ENCODE measurements at places on chromosomes 11 and 22.

- no peak for DNase-seq
Observed at GRCh38 chr22:46087816-46088277, 62.5 kb upstream of the PPARA start.

- DNase-seq: no peak
Observed at GRCh38 chr22:36928196-36928595, 14.8 kb downstream of the CSF2RB start.

- no peak for DNase-seq
Observed at GRCh38 chr11:47020793-47021526, 84.4 kb downstream of the CSTPP1 start.

DNA sequence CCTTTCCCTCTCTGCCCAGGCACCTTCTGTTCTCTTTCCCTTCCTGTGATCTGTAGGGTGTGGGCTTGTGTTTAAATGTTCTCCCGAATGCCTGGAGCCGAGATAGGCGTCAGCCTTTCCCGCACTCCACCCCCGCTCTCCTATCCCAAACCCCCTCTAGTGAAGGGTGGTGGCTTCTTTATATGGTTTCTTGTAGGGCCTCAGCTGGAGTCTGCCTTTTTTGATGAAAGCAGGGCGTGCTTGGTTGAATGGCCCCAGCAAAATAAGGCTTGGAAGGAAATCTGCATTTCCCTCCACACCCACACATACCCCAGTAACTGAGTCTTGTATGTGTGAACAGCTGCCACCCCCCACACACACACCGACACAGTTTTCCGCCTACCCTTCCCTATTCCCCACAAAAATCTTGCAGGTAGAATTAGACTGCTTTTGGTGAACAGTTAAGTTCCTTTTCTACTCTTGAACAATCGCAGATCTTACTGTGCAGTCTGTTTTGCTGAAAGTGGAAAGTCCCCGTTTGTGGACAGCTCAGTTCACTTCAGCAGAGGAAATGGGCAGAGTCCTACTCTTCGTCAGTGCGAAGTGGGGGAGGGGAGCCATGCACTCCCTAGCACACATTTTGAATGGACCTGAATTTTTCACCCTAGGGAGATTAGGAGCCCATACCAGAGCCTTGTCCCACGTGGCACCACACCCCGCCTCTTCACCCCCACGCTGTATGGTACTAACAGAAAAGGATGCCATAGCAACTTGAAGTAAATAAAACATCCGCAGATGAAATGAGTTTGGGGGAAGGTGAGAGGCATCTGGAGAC, 25.5 kb upstream of the GRK2 start:
- DNase-seq: peak; percentile 54

- DNase-seq: no peak
Observed at GRCh38 chr11:45683271-45684058, 18.0 kb upstream of the CHST1 start.

GRCh38 chr11:117095284-117096161, 2.7 kb downstream of the SIK3 start:
- no peak for DNase-seq

- no peak for DNase-seq
Observed at GRCh38 chr22:49312601-49313000, 515.1 kb downstream of the BRD1 start.

DNA sequence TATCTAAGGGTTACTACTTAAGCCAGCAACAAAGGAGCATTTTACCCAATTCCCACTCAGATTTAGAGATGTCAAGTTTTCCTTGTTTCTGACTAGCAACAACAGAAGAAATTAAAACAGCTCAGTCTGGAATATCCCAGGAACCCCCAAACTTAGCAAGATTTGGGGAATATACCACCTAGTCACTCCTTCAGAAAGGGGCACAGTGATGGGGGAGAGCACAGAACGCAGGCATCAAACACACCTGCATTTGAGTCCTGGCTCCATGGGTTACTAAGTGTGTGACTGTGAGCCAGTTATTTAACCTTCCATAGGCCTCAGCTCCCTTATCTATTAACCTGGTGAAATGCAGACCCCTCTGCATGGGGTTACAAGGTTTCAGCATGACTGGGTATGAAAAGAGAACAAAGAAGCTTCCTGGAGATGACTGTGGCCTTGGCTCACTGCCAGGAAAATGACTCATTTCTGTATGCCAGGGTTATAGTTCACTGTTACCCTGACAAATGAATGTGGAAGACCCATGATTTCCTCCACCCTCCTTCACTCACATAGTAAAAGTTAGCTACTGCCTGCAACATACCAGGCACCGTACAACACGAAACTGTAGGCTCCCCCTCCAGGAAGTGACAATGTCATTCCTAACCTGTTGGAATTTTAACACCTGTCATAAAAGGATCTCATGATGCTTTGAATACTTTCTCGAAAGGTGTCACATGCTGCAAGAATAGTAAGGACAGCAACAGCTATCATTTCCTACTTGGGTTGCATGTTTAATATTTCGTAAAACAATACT, 79.6 kb downstream of the ME3 start:
- DNase-seq: peak; percentile 58

DNA sequence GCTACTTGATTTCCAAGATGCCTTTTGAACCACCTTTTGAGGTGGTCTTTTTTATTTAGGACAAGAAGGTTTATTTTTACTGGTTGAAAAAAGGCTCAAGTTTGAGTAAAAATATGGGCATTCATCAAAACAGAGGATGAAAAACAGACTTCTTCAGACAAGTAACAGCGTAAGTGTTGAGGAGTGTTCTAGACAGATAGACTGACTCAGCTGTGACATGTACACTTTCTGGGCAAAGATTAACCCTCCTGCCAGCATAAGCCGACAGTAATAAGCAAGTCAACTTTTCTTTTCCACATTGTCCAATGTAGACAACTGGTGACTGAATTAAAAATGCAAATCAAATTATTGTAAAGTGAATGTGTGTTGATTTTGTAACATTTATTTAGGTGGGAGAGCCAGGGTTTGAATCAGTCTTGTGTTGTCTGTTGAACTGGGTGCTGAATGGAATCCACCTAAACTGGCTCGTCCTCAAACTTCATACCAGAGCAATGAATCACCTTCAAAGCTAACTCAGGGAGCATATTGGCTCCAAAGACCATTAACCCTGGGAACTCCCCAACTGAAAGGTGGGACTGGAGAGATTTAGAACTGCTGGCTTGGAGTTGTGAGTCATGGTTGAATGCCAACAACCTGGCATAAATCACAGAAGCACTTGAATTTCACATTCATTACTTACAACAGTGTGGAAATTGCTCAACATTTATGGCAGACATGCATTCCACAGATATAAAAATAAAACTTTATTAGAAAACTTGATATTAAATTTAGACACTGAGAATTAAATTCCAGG, 377.0 kb downstream of the ETS1 start:
- no peak for DNase-seq

DNA sequence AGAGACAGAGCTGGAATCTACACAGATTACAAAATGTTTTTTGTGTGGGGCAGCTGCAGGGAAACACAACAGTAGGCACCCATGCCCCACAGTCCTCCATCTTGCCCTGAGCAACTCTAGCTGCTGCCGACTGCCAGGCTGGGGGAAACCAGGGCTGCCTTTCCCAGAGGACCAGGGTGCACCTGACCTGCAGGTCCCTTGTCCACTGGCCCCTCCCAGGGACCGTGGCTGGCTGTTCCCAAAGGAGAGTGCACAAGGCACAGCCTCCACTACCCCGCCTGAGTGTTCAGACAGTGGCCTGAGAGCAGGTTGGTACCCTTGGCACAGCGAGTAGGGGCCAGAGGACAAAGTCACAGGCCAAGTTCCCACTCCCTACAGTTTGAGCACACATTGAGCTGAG, 181.8 kb downstream of the BARX2 start:
- no peak for DNase-seq

GRCh38 chr22:17874231-17874905, 100.1 kb upstream of the BID start:
- no peak for DNase-seq

- no peak for DNase-seq
Observed at GRCh38 chr11:106233191-106233590, 155.7 kb downstream of the AASDHPPT start.

GRCh38 chr11:119041821-119042514, 11.3 kb upstream of the SLC37A4 start:
- DNase-seq: no peak

DNA sequence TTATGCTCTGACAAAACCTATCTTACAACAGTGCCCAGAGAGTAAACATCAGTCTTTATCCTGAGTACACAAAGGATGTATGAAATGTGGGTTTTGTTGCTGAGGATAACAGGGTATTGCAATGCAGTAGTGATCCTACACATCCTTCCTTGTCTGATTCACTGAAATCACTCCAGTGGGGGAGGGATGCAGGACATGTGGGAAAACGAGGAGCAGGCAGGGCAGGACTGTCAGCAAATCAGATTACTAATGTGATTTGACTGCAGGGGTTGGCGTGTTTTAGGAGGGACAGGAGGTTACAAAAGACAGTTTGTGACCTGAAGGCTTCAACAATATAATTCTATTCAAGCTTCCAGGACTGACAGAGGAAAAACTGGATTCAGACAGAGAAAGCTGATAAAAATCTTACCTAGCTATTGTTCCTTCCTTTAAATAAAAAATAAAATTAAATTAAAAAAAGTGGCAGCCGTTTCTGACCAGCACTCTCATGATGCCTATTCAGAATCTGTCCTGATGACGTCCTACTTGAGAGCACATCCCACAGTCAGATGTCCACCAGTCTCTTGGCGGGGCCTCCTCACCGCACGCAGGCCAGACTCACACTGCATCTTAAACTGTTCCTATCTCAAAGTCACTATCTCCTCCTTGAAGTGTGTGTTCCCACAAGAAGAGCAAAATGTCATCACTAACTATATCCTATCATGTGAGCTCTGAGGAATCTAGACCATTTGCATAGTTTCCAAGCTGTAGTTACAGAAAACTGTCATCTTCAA, 50.6 kb upstream of the MN1 start:
- DNase-seq: no peak

DNA sequence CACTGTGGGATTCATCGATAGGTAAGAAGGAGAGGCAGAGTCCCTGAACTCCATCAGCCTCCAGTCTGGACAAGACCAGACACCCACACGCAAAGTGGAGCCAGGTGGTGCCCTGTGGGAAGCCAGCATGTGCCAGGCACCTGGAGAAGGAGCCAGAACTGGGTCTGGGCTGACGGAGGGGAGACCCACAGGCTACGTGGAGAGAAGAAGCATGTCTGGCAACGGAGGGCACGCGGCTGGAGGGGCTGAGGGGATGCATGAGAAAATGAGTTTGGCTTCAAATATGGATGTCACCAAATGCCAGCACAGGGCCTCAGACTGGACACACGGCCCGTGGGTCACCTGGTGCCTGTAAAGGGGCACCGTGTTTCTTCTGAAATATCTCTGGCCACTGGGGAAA, 55.7 kb downstream of the LINC01488 start:
- no peak for DNase-seq

DNA sequence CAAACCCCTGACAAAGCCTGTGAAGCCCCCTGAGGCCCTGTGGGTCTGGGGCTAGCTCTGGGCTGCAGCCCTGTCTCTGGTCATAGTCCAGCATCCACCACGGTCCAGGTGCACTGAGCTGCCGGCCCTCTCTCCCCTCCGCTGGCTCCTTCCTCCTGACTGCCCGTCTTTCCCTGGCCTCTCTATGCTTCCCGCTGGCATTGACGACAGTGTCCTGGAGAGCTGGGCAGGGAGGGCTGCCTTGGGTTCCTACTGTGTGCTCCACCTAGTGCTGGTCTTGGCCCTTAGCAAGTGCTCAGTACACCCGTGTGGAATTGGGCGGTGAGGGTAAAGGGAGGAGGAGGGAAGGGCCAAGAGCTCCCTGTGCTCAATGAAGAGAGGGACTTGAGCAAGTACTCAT, 868 bp upstream of the MYEOV start:
- DNase-seq: no peak

- no peak for DNase-seq
Observed at GRCh38 chr11:29227811-29228210, 789.0 kb downstream of the KCNA4 start.

DNA sequence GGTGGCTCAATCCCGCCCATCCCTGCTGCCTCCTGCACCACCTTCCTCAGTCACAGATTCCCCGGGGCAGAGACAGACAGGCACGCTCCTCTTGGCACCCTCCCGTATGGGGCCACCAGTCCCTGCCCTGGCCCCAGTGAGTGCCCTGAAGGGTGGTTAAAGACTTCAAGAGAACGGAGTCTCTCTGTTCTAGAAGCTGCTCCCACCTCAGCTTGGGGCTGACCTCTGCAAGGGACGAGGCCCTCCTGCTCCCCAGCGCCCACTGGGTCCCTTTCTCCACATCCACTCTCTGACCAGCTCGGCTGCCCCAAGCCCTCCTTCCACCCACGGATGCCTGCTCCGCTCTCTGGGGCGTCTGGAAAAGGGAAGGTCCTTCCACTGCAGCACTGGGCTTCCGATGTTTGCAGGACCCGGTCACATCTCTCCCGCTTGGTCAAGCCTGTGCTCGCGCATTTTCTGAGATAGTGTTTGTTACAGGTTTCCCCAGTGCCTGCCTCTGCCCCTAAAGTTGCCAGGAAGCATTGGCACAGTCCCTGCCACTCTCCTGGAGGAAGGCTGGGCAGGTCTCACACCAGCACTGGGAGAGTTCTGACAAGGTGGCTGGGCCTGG, 1487.9 kb downstream of the TBC1D22A start:
- no peak for DNase-seq

- no peak for DNase-seq
Observed at GRCh38 chr11:109739379-109739778, 317.4 kb downstream of the C11orf87 start.

DNA sequence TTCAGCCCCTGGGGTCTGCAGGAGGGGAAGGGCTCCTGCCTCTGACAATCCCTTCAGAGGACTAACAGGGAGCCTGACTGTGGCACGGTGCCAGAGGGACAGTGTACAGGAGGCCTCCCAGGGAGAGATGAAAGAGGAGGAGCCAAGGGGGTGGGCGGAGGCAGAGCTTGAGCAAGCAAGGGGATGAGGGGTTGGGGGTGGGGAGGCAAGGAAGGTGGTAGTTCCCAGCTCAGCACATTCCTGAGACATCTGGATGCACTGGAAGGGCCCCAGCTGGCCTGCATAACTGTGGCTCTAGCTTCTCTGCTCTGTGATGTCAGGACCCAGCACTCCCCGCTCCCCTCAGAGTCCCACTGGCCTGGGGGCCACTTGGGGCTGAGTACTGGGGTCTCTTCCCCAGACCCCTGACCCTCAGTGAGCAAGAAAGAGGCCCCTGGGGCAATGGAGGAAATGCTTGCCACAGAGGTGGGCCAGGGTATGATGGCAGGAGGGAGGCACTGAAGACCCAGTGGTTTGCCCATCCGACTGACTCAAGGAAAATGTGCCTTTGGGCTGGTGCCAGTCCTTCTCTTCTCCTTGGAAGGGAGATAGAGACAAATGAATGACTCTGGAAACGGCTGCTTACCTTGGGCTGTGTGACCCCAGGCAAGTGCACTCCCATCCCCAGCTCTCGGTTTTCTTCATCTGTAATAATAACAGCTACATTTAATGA, 13.3 kb downstream of the CREB3L1 start:
- no peak for DNase-seq

DNA sequence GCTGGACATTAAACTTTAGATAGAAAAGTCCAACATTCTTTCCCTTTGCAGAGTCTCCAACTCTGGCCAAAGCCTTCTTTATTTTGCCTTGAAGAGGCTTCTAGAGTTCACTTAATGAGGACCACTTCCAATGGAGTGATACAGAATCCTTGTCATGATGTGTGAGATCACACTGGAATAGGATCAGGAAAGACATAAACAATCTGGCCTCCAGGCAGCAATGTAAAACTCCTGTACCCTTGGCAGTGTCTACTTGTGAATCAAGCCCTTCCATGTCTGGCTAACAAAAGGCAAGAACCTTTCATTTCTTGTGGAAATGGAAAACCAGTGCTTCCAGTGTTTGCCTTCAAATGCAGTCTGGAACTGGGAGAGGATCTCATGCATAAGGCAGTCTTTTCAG, 56.5 kb upstream of the FIBIN start:
- no peak for DNase-seq

All from stimulated activated CD4-positive, alpha-beta T cell treated with anti-CD3 and anti-CD28 coated beads, Interleukin-1b, Interleukin-23, amount 100 ng/mL, for 4 hours (primary cell).